ENCODE measurements at places on chromosomes 3 and 15.

- DNase-seq: no peak
These were observed 249.0 kb downstream of the TLE3 start for GRCh38 chr15:69848551-69849231.

DNA sequence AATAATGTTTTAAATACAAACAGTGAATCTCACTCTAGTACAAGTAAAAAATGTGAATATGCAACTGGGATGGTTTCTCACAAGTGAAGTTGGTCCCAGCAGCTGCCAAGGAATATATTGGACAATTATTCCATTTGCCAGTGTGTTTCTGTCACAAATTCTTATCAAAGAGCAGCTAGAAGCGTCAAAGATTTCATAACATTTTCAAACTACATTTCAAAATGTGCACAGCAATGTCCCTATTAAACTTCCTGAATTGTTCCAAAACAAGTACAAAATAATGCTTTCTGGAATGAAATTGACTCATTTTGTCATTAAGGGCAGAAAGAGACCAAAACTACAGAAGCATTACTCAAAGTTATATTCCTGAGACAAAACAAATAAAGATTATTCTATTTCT, 38.3 kb downstream of the GPR176 start:
- DNase-seq: no peak

DNA sequence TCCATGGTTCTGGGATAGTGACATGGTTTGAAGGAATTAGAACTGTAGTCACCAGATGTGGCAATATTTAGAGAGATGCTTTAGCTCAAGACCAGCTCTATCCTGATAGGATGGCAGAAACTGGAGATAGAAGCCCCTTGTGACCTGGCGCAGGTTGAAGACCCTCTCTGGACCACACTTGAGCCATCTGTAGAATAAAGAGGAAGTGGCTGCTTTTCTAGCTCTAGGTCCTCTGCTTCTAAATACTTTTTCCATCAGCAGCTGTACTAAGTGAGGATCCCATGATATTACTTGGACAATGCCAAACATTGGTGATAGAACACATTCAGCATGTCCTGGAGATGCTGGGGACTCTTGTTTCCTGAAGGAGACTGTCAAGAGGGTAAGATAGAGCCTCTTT, 172.6 kb downstream of the PDCD6IP start:
- DNase-seq: no peak

DNA sequence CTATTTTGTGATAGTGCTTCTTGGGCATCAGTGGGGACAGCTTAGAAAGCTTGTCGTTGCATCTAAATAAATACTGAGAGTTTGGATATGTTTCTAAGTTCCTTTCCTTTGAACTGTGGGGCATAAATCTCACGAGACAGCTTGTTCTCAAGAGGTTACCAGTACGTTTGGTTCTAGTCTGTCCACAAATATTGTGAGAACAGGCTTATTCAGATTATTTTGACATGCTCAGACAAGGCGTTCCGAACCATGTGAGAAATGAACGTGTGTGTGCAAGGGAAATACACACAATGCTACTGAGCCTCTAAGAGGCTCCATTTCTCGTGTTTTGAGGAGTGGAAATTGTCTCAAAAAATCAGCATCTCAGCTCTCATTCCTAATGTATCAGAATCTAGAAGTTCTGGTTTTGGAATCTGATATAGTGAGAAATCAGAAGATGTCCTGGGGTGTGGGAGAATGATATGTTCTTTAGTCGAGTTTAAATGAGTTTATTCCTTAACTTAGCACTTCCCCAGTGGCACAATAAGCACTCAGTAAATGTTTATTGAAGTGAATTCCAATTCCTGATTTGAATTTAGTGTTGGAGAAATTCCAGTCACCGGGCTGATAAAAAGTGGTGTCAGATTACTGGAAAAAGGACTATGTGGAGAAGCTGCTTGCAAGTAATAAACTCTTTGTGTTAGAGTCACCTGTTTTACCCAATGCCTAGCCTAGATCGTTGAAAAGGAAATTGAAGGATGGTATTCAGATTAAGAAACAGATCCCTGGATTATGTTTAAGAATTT, 481.5 kb downstream of the LPP start:
- no peak for DNase-seq

- DNase-seq: no peak
These were observed 297.9 kb downstream of the RYR3 start for GRCh38 chr15:33608714-33609113.

- no peak for DNase-seq
These were observed 9.8 kb downstream of the ABTB1 start for GRCh38 chr3:127682561-127682960.
